WTC11 (cell line): ENCODE measurements at places on chromosomes 5 and 9.
A peak's percentile ranks its signal among the peaks of the same experiment; 100 is the strongest.

DNA sequence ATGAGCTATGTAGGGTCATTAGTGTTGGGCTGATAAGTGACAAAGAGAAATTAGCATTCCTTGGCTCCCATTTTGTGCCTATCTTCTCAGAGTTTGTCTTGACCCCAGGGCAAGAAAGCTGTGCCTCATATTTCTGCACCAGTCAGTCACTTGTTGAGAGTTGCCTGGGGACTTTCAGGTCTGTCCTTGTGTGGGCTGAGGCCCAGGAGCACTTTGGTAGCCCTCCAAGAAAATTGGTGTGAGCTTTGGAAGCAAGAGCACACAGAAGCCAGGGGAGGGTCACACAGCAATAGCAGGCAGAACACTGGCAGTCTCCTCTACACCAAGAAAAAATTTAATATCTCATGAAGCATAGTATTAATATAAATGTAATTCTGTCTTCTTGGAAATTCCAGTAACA lies 239.9 kb downstream of the NPR3 start:
- no peak for DNase-seq
- no peaks in the 10 kb centered on the region for H3K27me3 ChIP-seq
- H3K27ac ChIP-seq = no peak overlapping the region
- H3K4me3 ChIP-seq = no peak overlapping the region
- peaks cover 8% of the 10 kb centered on the region; the same call in 1 of the 2 replicates for H3K36me3 ChIP-seq

DNA sequence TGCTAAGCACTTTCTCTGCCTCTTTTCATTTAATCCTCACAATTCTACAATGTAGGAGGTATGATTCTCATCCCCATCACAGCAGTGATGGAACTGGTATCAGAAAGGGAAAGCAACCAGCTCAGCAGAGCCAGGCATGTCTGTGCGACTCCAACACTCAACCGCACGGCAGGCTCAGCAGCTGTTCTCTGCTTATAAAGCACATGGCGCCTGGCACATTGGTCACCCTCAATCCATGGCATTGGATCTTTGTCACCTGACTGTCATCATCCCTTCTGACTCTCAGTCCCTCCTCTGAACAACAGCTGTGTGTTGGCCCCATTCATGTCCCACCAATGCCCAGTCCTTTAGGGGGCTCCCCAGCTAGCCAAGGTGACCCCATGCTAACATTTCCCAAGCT lies 45.1 kb upstream of the HAND1 start:
- H3K36me3 ChIP-seq = no peaks in the 10 kb centered on the region
- no peak overlapping the region for H3K27ac ChIP-seq
- peaks cover 32% of the 10 kb centered on the region for H3K27me3 ChIP-seq
- peaks cover 22% of the 10 kb centered on the region for H3K4me1 ChIP-seq

DNA sequence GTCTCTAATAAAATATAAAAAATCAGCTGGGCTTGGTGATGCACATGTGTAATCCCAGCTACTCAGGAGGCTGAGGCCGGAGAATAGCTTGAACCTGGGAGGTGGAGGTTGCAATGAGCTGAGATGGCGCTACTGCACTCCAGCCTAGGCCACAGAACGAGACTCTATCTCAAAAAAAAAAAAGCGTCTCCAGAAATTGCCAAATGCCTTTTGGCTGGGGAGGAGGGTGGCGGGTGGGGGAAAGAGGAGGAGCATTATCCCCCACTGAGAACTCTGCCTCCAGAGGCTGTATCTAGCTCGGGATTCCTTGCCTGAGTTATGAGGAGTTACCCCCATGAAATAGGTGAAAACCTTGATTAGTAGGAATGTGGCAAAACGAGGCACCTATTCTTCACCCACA lies 4.8 kb downstream of the ROPN1L start:
- peaks cover 20% of the 10 kb centered on the region for H3K4me1 ChIP-seq
- H3K27ac ChIP-seq = no peak overlapping the region
- no peak for DNase-seq
- no peak overlapping the region for H3K4me3 ChIP-seq
- no peaks in the 10 kb centered on the region for H3K36me3 ChIP-seq

GRCh38 chr9:105064248-105065097 lies 136.5 kb upstream of the ABCA1 start:
- H3K4me3 ChIP-seq = no peak overlapping the region
- peaks cover 2% of the 10 kb centered on the region; the same call in 1 of the 2 replicates for H3K36me3 ChIP-seq
- H3K4me1 ChIP-seq = peaks cover 8% of the 10 kb centered on the region
- DNase-seq = peak; percentile 18

DNA sequence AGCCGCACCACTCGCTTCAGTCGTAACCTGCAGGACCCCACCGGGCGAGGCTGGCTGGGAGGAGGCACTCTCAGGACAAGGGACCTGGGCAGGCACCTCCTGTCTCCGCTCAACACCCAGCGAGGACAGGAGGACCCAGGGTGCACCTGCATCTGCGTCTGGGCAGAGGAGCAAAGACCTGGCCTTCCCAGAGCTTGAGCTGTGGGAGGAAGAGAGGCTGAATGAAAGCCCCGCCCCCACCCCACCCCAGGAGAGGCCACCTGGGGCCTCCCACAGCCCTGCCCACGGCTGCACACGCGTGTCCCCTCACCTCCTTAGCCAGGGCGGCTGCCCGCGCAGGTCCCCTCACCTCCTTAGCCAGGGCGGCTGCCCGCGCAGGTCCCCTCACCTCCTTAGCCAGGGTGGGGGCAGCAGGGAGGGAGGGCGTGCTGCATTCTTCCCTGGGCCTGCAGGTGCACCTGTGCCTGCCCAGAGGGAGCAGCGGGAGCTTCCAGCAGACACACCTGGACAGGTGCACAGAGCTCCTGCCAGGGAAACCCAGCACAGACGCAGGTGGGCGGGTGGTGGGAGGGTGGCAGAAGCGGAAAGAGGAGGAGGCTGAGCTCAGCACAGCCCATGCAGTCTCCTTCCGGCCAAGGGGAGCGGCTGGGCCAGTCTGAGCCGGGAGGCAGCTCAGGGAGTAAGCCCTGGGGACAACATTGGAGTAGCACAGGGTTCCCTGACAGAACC lies 18.5 kb upstream of the SLC12A7 start:
- no peak overlapping the region for H3K27ac ChIP-seq
- peak; percentile 54 for DNase-seq
- H3K27me3 ChIP-seq = no peaks in the 10 kb centered on the region
- no peak overlapping the region for H3K4me3 ChIP-seq

- peak overlapping the region; percentile 83 for H3K4me3 ChIP-seq
- DNase-seq = peak; percentile 77
- peaks cover 38% of the 10 kb centered on the region for H3K27me3 ChIP-seq
- H3K4me1 ChIP-seq = peaks cover 13% of the 10 kb centered on the region
- no peaks in the 10 kb centered on the region for H3K36me3 ChIP-seq
Measured at GRCh38 chr5:132293066-132293991, 865 bp upstream of the SLC22A4 start.

DNA sequence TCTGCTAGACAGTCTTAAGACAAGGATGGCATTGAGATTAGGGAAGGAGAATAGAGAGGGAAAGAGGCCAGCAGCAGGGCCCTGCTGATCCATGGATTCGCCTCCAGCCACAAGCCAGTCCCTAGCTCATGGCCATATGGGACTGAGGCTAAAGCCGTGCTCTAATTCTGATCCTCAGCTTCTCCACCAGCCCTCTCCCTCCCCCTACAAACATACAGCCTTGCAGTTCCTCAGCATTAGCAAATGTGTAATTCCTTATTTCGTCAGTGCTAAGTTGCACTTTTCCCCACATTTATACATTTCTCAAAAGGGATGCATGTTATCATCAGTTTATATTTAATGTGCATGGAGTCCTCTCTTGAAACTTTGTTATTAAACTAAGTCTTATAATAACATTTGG lies 34.8 kb downstream of the ZNF462 start:
- H3K4me1 ChIP-seq = peaks cover 85% of the 10 kb centered on the region
- H3K36me3 ChIP-seq = peaks cover 41% of the 10 kb centered on the region

DNA sequence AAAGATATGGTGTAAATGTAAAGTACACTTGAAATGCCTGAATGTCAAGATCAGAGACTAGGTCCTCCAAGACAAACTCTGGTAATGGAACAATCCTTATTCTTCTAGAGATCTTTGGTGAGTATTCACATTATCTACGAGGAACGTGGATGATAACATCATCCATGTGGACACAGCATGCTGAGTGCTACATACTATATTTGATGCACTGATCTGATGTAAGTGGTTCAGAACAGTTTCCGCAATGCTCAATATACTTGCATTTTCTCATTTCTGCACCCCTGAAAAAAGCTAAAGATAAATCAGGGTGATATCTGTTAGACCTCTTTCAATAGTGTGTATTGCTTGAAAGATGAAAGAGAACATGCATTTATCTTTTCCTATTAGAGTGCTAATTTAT lies 226.8 kb downstream of the EFNA5 start:
- H3K4me1 ChIP-seq = peaks cover 21% of the 10 kb centered on the region
- H3K27me3 ChIP-seq = no peaks in the 10 kb centered on the region
- no peak for DNase-seq

- no peak overlapping the region for H3K4me3 ChIP-seq
- H3K4me1 ChIP-seq = no peaks in the 10 kb centered on the region
- DNase-seq = no peak
- no peak overlapping the region for H3K27ac ChIP-seq
- H3K27me3 ChIP-seq = no peaks in the 10 kb centered on the region
- no peaks in the 10 kb centered on the region for H3K36me3 ChIP-seq
Measured at GRCh38 chr5:127785098-127785927, 82.1 kb downstream of the CCDC192 start.

- H3K27ac ChIP-seq = no peak overlapping the region
- no peaks in the 10 kb centered on the region for H3K36me3 ChIP-seq
- H3K4me1 ChIP-seq = peaks cover 15% of the 10 kb centered on the region
- H3K27me3 ChIP-seq = no peaks in the 10 kb centered on the region
- H3K4me3 ChIP-seq = no peak overlapping the region
Measured at GRCh38 chr5:169648725-169649310, 11.7 kb downstream of the DOCK2 start.

DNA sequence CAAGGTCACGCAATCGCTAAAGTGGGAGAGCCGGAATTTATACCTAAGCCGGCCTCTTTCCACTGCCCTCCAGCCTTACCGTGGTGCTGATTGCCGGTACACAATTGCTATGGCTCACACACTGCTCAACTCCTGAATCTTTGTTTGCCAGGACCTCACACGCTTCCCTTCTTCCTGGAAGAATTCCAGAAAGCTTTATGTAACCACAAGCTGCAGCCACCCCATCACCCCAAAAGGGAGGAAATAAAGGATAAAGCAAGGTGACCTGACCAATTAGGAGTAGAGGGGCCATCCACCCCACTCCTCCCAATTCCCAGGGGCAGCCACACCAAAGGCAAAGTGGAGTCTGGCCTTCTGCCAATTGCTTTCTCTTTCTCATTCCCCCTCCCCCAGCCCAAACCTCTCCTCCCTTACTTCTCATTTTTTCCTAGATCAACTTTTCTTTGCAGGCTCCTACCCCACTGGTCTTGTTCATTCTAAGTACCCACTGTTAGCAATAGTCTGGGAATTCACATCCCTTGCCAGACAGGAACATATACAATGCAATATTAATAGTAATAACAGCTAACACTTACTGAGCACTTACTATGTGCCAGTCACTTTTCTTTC lies 18.0 kb upstream of the CDC23 start:
- H3K36me3 ChIP-seq = peaks cover under 1% of the 10 kb centered on the region
- DNase-seq = no peak
- H3K4me1 ChIP-seq = 0 out of 2 replicates have a peak, but pooled peaks cover 5% of the 10 kb centered on the region
- H3K27ac ChIP-seq = no peak overlapping the region
- H3K4me3 ChIP-seq = no peak overlapping the region

GRCh38 chr5:153520137-153520536 lies 29.7 kb downstream of the GRIA1 start:
- H3K27ac ChIP-seq = no peak overlapping the region
- DNase-seq = no peak
- H3K4me3 ChIP-seq = no peak overlapping the region
- no peaks in the 10 kb centered on the region for H3K27me3 ChIP-seq
- H3K36me3 ChIP-seq = no peaks in the 10 kb centered on the region
- peaks cover 35% of the 10 kb centered on the region for H3K4me1 ChIP-seq

- H3K27ac ChIP-seq = no peak overlapping the region
- H3K4me1 ChIP-seq = peaks cover 4% of the 10 kb centered on the region
- H3K36me3 ChIP-seq = 0 out of 2 replicates have a peak, but pooled peaks cover 2% of the 10 kb centered on the region
- no peak for DNase-seq
Measured at GRCh38 chr9:21316860-21317259, 11.7 kb upstream of the IFNA5 start.

GRCh38 chr9:5626727-5627634 lies 1.9 kb upstream of the RIC1 start:
- H3K27me3 ChIP-seq = no peaks in the 10 kb centered on the region
- H3K36me3 ChIP-seq = no peaks in the 10 kb centered on the region
- peaks cover 27% of the 10 kb centered on the region for H3K4me1 ChIP-seq
- peak overlapping the region; percentile 82; the same call in 1 of the 2 replicates for H3K4me3 ChIP-seq
- peak overlapping the region; percentile 41; the same call in 1 of the 2 replicates for H3K27ac ChIP-seq
- no peak for DNase-seq

DNA sequence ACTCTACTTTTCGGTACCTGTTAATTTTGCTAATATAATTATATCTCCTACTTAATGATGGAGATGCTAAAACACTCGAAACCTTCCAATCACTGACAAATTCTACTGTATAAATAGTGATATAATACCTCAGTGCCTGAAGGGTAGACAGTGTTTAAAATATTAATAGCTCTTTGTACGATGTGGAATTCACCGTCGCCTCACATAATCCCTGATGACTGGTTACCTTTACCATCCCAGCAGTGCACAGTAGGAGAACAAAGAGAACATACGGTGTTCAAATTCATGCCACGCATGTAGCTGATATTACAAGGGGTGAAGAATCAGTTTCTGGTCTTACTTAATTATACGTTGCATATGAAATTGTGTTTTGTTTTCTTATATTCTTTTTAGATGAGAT lies 506.7 kb downstream of the CTNND2 start:
- no peak for DNase-seq
- no peaks in the 10 kb centered on the region for H3K36me3 ChIP-seq
- no peak overlapping the region for H3K4me3 ChIP-seq
- H3K27ac ChIP-seq = no peak overlapping the region
- no peaks in the 10 kb centered on the region for H3K4me1 ChIP-seq

DNA sequence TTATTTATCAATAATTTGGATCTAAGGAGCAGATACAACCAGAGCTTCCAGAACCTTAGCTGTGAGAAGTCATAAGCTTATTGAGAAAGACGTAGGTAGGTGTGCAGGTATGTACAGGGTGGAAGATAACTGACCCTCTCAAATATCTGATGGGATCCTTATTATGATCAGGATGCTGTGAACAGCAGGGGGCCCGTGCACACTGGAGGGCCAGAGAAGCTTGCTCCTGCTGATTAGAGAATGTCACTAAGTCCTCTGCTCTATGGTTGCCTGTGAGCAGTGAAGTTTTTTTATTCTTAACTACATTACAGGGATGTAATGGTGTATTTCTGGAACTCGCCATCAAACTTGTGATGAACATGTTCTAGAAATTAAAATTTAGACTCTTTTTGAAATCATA lies 108.9 kb upstream of the POU5F2 start:
- peaks cover 4% of the 10 kb centered on the region for H3K36me3 ChIP-seq
- H3K4me1 ChIP-seq = no peaks in the 10 kb centered on the region
- DNase-seq = no peak
- no peak overlapping the region for H3K4me3 ChIP-seq
- no peaks in the 10 kb centered on the region; the same call in 1 of the 2 replicates for H3K27me3 ChIP-seq
- no peak overlapping the region for H3K27ac ChIP-seq
